Stimulated activated CD4-positive, alpha-beta T cell treated with anti-CD3 and anti-CD28 coated beads, Interleukin-15, amount 100 ng/mL, for 1 hour (primary cell): ENCODE measurements at places on chromosomes 5 and 9.

DNA sequence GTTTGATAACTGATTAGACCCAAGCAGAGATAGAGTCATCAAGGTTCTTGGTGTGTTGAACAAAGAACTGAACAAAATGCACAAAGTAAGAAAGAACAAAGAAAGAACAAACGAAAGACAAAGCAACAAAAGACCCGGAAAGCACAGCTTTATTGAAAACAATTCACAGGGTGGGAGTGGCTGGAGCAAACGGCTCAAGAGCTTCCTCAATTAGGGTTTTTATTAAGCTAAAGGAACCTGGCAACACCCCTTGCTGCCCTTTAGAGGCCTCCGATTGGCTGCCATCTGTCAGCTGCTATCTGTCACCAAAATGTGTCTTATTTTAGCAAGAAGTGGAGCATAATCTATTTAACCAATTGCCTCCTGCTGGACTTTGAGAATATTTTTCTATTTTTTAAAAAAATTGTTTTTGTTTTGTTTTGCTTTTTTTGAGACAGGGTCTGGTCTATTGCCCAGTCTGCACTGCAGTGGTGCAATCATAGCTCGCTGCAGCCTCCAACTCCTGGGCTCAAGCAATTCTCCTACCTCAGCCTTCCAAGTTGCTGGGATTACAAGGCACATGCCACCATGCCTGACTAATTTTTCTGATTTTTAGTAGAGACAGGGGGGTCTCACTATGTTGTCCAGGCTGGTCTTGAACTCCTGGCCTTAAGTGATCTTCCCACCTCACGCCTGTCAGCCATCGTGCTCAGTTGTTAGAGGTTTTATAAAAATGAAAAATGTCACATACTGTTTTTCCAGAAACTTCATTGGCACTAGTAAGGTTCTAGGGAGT lies 7.7 kb upstream of the ABO start:
- DNase-seq = no peak

DNA sequence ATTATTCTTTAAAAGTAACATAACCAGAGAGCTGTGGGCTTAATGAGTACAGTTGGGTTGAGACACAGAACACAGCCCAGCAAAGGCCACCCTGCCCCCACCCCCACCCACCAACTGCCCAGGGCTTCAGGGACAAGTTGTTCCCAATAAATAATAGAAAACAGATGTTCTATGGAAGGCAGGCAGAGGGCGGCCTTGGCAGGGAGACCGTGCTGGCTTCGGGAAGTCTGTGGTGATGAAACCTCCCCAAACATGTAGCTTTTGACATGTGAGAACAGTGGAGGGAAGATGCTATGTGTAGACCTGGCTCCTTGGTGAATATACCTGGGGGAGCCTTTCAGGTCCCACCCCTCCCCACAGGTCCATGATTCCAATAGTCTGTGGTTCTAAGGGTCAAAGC lies 10.0 kb downstream of the TRAF1 start:
- DNase-seq = no peak

DNA sequence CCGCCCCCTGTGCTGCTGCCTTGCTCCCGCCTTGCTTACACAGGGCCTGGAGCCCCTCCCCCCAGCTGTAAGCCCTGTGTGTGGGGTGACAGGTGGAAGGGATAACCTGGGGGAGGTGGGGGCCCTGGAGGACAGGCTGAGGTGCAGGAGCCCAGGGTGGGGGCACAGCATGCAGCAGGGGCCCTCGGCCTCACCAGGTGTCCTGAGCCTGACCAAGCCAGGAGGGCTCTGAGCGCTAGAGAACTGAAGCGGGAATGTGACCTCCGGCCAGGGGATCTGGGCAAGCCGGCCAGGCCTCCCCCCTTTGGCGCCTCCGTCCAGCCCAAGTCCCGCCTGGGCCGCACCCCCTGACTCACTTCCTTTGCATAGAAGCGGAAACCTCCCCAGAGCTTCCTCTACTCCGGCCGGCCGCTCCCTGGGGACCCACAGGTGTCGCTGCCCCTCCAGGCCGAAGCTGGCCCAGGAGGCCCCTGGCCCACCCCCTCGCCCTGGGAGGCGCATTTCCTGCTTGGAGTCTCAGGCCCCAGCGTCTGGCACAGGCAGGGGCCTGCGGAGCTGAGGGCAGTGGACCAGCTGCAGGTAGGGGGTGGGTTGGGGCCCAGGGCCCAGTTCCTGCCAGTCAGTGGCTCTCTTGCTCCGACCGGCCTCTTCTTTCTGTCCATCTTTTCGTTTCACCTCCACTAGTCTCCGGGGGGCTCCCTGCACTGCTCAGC lies at the start of gene TOR4A:
Gene TOR4A, plus strand, starts transcription at position 398 of the 713 bp plus-strand sequence. CDS start 964 bp downstream, outside the sequence.
- DNase-seq = no peak

- no peak for DNase-seq
Observed at GRCh38 chr5:101102506-101102905, 199.4 kb upstream of the ST8SIA4 start.

DNA sequence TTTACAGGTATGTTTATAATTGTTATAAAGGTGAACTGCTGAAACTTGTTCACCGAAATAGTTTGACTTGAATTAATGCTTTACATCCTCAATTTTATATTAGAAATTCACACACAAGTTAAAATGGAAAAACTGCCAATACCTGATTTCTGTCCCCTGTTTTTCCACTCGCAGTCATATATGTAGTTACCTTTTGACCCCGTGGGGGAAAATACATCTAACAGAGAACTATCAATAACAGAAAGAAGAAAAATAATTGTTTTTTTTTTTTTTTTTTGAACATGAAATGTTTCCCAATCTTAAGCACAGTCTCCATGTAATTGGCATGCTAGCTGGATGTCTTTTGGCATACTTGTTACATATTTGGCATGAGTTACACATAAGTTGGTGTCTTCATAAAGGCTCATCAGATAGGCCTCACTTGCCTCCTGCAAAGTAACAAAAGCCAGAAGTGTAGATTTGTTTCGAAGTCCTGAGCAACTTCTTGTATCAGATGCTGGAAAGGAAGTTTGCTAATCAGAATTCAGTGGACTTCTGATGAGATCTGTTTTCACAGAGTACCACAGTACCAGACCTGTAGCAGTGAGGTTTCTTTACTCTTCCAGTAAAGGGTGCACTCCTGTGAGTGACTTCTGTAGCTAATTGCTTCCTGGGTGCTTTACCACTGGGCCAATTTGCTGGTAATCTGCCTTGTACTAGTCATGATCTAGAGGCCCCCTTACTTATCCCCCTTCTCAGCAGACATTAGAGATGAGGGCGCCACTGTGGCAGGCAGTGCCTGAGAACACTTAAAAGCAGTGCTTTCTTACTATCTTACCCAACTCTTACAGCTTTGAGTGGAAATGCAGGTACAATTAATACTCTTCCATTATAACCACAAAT lies 36.2 kb upstream of the CXXC5 start:
- no peak for DNase-seq

DNA sequence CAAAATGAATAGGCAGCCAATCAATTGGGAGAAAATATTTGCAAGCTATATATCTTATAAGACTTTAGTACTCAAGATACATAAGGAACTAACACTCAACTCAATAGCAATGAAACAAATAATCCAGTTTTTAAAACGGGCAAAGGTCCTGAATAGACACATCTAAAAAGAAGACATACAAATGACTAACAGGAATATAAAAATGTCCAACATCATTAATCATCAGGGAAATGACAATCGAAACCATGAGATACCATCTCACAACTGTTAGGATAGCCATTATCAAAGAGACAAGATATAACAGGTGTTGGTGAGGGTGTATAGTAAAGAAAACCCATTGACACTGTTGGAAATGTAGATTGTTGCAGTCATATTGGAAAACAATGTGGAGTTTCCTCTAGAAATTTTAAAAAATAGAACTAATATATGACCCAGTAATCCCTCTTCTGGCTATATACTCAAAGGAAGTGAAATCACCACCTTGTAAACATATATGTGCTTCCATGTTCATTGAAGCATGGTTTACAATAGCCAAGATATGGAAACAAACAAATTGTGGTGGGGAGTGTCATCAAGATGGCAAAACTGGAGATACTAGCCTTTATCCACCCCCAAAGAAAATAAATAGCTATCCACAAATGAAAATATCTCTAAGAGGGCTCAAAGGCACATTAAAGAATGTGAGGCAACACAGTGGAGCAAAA lies 13.9 kb upstream of the BTNL3 start:
- no peak for DNase-seq

DNA sequence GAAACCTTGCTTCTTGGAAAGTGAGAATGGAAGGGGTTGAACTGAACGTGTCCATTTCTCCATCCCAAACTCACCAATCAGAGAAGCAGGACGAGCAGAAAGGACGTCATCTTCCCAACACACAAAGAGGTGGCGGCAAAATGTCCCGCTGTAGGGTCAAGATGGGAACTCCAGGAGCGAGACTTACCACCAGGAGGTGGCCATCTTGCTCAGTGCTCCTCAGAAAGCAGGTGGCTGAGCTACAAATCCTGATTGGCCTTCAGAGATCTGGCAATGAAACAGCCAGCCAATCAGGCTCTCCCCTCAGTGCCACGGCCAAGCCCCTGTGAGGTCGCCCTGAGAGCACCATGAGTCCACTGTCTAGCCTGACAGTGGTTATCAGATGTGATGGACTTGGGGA lies 259.0 kb downstream of the NDUFS4 start:
- no peak for DNase-seq

GRCh38 chr5:65986050-65986451 lies 59.7 kb downstream of the ERBIN start:
- no peak for DNase-seq

DNA sequence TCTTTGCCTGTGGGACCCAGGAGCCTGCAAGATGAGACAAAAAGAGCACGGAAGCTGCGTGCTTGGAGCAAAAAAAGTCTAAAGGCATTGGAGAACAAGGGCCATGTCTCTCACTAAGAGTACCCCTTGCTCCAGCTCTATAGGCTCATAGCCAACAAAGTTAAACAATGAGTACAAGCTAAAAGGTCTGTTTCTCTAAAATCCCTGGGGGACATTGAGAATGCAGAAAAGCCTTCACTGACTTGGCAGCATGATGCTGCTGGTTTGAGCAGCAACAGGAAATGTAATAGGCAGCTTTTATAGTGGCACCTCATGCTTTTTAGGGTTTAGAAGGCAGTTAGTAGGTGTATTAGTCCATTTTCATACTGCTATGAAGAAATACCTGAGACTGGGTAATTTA lies 287.5 kb downstream of the SMARCA2 start:
- DNase-seq = no peak

DNA sequence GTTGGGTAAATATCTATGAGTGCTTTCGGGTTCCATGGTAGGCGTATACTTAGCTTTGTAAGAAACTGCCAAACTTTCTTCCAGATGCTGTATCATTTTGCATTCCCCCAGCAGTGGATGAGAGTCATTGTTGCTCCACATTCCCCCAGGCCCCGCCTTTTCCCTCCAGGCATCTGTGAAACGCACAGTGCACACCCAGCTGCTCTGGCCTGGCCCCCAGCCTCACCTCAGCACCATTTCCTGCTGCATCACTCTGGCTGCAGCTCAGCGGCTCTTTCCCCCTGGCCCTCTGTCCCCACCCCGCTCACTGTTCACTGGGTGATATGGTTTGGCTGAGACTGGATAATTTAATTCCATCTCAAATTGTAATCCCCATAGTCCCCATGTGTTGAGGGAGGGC lies 76.6 kb upstream of the SPTLC1 start:
- DNase-seq = no peak

- DNase-seq = no peak
Observed at GRCh38 chr5:141915881-141916336, 7.8 kb upstream of the DELE1 start.

GRCh38 chr5:57791875-57792274 lies 309.3 kb upstream of the ACTBL2 start:
- DNase-seq = no peak

DNA sequence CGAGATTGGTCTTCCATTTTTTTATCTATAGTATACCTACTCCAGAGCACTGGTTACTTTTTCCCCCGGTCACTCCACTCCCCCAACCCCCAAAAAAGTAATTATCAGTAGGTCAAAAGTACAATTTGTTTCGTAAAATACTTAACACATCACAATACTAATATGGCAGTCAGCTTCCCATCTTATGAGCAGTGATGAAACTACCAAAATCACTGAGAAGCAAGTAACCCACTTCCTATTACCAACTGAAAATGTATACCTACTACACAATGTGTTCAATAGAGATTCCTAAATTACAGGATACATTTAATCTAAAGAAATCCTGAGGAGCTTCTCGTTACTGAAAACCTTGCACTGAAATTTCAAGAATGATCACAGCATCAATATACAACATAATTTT lies 1.9 kb downstream of the CERT1 start:
- no peak for DNase-seq

GRCh38 chr9:108290839-108291585 lies 564.8 kb downstream of the ACTL7B start:
- no peak for DNase-seq

DNA sequence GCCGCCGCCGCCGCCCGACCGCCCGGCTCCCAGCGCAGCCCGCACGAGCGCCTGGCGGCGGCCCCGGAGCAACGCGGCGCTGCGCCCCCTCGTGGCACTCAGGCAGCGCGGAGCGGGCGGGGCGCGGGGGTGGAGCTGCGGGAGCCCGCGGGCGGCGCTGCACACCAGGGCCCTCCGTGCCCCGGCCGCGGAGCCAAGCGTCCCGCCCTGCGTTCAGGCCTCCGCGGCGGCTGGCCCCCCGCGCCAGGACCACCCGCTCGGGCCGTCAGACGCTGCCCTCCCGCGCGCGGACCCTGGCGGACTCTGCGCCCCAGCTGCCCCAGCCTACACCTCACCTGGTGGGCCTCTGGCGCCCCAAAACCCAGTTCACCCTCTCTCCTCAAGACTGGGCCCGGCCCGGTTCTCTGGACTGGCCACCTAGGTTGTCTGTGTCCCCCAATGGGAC lies at the start of gene RASGEF1C:
Gene RASGEF1C, minus strand, starts transcription at position 75 of the 445 bp plus-strand sequence. CDS start 71,159 bp downstream, outside the sequence.
- peak; percentile 8 for DNase-seq

GRCh38 chr5:133200256-133200655 lies 148.4 kb downstream of the HSPA4 start:
- no peak for DNase-seq

DNA sequence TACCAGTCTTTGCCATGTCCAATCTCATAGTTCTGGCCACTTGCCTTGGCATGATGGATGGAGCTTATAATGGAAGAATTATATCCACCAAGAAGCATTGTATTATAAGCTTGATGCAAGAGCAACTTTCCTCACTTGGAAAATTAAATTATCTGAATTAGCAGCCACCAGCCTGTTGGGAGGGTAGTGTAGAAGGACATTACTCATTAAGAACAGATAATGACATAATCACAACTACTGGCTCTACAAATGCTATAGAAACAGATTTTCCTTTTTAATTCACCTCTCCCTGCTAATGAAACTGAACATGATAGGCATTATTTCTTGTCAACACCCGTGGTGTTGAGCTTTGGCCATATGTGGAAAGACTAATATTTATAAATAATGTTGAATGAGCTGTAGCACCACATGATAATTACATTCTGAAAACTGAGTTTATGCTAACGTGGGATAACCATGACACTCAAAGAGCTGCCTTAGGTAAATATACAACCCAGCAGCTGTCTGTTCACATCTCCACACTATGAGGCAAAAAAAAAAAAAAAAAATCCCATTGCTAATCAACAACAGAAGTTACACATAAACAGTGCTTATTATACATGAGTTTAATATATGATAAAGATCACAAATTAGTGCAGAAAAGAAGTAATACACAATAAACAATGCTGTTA lies 48.1 kb upstream of the NR4A3 start:
- no peak for DNase-seq
